ENCODE measurements at places on chromosomes 3 and 15.
A peak's percentile ranks its signal among the peaks of the same experiment; 100 is the strongest.

DNA sequence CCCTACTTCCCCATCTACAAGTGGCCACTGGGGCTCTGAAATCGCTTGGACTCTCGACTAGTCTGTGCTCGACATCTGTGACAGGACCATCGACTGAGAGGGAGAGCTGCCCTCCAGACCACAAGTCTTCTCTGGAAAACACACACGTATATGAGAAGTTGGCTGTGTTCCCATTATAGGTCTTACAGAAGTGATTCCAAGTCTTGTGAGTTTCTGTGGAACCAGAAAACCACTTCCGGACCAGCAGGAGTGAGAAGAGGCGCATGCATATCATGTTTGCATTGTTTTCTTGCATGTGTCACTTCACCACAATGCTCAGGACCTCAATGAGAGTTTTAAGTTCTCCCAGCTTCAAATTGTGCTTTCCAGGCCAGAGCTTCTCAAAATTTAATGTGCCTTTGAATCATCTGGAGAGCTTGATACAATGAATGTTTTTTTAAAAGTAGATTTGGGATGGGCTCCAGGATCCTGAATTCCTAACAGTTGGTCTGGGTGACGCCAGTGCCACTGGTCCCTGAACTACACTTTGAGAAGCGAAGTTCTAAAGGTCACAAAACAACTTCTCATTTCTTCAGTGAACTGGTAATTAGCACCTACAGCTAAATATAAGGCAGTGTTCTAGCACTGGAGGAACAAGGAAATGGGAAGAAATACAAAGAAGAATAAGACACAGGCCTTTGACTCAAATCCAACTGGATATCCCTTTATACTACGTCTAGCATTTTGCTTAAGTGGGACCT lies 15.7 kb downstream of the LIPC start:
- DNase-seq, result no peak

- DNase-seq, result no peak
Observed at GRCh38 chr15:33124811-33125210, 69.7 kb downstream of the FMN1 start.

DNA sequence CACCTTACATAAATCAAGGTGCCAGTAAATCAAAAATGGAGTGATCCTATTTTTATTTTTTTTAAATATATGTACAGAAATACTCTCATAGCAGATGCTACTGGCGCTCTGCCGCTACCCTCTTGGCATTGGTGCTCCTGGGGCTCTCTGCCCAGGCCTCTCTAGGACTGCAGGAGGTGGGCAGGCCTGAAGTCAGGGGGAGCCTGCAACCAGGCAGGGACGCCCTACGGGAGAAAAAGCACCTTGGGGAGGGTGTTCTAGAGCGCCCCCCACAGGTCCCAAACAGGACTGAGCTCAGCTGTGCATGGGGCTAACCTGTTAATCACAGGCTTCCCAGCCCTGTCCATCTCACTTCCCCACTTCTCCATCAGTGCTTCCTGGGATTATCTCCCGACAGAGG lies 192.5 kb downstream of the SHQ1 start:
- no peak for DNase-seq

DNA sequence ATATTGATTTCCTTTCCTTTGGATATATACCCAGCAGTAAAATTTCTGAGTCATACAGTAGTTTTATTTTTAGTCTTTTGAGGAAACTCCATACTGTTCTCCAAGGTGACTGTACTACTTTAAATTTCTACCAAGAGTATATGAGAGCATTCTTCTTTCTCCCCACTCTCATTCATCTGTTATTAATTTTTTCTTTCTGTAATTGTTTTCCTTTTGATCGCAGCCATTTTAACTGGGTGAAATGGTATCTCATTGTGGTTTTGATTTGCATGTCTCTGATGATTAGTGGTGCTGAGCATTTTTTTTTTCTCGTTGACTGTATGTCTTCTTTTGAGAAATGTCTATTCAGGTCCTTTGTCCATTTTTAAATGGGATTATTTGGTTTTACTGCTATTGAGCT lies 18.3 kb upstream of the VGLL3 start:
- no peak for DNase-seq

DNA sequence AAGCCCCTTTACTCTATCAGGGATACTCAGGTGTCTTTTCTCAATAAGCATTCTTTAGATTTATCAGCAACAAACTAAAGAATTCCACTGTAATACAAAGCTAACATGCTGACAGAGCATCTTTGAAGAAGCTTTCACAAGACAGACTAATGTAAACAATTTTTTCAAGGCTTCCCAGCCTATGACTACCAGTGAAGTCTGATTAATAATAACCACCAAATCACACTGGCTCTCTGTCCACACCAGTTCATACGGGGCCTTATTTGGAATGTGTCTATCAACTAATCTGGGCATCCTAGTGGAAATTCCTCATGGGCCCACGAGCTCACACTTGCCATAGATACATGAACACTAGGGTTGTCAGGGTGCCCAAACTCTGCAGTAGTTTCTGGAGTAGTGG lies 84.5 kb downstream of the EFL1 start:
- no peak for DNase-seq

DNA sequence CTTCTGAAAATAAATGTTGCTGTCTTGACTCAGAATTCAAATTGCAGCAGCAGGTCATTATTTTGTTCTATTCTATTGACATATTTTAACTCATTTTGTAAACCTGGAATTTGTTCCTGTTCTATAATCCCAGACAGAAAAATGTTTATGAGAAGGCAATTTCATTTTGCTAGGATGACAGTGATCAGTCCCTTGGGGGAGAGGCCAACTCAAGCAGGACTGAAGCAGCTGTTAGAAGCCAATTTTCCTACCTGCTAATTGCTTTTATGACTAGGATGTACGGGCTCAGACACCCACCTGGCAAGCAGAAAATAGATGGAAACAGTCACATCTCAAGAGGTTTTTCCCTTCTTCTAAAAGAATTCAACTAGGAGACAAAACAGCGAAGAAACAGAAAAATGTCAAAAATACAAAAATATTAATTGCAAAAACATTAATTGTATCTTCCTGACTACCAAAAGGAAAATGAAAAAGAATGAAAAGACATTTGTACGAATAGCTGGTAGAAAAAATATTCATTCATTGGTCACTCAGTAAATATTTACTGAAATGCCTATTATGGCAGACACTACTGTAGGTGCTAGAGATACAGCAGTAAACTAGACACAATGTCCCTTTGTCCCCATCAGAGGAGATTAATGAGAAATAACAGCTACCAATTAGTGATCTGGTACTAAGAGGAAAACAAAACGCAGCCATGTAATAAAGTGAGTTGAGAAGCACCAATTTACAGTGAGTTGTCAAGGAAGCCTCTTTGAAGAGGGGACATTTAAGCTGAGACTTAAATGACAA lies 73.5 kb downstream of the PEAK1 start:
- DNase-seq, result peak; percentile 86

DNA sequence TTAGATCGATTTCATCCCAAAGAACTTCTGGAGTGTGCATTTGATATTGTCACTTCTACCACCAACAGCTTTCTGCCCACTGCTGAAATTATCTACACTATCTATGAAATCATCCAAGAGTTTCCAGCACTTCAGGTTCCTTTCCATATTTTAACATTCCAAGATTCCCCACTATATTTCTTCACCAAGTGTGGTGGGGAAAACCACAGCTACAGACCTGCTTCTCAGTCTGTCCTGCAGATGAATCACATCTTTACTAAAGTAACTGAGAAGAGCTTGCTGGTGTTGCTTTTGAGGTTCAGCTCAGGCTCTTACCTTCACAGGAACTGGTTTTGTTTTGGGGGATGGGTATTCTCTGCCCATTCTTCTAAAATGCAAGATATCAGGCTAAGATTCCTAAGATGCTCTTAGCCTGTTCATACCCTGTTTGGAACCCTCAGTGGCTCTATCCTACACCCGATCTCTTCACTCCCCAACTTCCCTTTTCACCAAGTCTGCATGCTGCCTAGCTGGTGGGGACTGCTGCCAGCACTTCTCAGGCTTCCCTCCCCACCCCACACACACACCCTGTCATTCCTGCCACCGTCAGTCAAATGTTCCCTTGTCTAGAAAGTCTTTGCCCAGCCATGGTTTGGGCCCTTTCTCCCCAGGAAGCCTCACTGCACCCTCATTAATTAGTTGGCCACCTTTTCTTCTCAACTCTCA lies 30.8 kb downstream of the SRP14 start:
- no peak for DNase-seq

- no peak for DNase-seq
Observed at GRCh38 chr3:24725514-24726255, 231.0 kb upstream of the THRB start.

DNA sequence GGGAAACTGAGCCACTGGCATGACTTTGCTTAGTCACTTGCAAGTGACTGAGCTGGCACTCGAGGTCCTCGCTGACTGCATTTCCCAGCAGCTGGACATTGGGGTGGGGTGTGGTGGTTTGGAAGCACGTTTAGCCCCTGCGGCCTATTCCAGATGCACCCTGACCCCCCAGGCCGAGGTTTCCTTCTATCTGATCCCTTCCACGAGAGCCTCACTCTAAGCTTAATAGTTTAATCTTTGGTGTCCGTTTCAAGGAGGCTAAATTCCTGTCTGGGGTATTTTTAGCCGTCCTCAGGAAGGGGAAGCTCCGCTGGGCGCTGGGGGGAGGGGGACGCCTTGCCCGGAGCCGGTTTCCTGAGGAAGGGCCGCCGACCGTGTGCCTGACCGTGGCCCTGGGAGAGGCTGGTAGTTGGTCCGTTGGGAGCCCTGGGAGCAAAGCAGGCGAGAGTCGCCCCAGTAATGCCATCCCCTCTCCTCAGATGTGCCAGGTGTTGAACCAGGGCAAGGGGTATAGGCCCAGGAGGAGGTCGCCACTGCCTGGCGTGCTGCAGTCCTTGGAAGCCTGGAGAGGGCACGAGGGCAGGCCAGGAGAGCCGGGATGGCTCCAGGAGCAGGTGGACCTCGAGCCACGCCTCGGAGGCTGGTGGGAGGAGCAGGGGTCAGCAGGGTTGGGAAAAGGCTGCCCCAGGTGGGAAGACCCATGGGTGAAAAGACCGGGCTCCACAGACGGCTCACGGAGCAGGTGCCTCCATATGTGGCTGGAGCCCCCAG lies 37.2 kb downstream of the IDH2 start:
- DNase-seq, result no peak

- no peak for DNase-seq
Observed at GRCh38 chr3:23712656-23713559, 92.8 kb upstream of the UBE2E1 start.

DNA sequence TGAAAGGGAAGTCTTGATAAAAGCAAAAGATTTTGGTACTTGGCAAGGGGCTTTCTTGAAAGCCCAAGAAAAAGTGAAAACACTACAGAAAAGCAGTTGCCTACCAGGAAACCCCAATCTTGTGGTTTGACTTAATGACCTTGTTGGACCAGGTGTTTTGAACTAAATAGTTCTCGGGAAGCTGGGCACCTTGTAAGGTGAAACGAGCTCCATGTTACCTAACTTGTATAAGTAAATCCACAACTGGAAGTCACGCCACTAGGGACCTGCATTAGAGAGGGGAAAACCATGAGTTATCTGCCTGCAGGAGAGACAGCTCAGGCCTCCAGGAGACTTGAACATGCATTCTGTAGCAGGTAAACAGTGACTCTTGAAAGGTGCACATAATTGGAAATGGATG lies 88.2 kb downstream of the GMPS start:
- no peak for DNase-seq

- no peak for DNase-seq
Observed at GRCh38 chr3:195200010-195200822, 70.7 kb downstream of the XXYLT1 start.

- no peak for DNase-seq
Observed at GRCh38 chr3:15241341-15241740, 35.3 kb downstream of the CAPN7 start.

DNA sequence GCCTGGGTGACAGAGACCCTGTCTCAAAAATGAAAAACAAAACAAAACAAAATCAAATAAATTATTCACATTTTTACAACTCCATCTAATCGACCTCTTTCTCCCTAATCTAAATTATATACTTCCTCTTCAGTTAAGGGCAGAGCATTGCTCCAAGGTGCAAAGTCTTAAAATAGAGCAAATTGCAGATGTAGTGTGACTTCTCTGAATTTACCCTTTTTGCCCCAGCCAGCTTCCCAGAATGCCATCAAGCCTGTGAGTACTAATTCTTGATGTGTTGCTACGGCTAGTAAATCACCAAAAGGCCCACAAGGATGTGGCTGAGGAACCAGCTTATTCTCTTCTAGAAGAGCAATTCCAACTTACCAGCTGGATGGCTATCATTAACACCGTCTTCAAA lies 53.4 kb upstream of the PPIB start:
- no peak for DNase-seq

DNA sequence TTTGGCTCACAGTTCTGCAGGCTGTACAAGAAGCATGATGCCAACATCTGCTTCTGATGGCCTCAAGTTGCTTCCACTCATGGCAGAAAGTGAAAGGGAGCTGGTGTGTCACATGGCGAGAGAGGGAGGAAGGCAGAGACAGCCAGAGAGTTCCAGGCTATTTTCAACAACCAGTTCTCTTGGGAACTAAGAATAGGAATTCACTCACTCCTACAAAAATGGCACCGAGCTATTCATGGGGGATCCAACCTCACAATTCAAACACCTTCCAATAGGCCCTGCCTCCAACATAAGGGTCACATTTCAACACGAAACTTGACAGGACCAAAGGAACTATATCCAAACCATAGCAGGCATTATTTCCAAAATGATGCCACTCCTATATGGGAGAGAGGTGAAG lies 299.5 kb upstream of the TGFBR2 start:
- no peak for DNase-seq

- DNase-seq, result no peak
Observed at GRCh38 chr3:134753999-134754742, 40.9 kb upstream of the EPHB1 start.

DNA sequence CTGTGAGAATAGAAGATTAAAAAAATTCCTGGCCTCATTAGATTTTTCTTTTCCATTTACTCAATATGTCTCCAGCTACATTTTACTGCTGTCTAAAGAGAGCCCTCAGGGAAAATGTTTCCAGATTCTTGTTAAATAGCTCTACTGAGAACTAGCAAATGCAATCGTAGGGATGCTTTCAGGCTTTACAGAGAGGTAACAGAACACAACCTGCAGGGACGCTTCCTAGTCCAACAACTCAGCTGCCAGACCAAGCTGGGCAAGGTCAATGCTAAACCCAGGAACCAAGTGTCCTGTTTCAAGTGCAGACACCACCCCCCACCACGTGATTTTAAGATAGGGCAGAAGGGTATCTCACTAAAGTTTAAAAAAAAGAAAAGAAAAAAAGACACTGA lies 25.2 kb downstream of the ARHGEF3 start:
- no peak for DNase-seq
